Activated T-cell treated with anti-CD3 and anti-CD28 coated beads for 48 hours (primary cell): ENCODE measurements at places on chromosomes 4 and X.
A peak's percentile ranks its signal among the peaks of the same experiment; 100 is the strongest.

DNA sequence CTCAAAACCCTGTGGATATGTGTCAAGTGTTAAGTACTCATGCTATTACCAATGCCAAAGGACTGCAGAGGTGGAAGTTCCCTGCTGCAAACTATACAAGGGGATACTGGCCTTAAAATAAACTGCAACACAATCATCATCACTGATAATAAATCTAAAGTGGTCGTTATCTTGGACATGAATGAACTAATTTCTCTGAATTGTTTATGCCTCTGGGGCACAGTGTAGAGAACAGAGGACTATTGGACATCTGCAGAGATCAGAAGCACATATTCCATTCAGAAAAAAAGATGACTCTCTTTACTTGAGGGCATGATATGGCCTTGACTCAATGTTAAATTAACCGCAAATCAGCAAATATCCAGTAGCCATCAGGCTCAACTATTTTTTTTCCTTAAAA lies 542.6 kb upstream of the IGFBP7 start:
- DNase-seq: no peak

GRCh38 chr4:140888054-140888453 lies 131.9 kb upstream of the TBC1D9 start:
- DNase-seq: no peak

DNA sequence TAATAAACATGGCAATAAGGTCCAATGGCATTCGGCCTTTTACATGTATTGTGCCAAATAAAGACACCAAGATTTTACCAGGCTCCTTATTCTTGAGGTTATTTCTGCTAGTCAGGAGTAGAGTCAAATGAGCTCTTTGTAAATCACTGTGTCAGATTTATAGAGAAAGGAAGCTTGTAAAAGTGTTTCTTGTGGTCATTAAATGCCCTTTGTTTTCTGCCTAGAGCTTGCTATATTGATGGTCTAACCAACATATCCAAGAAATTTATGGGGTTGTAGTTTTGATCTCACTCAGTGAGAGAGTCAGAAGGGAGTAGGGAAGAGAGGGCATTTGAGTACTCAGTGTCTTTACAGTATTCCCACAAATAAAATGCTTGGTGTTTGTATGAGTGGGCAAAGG lies 86.2 kb upstream of the FRMPD4 start:
- no peak for DNase-seq

DNA sequence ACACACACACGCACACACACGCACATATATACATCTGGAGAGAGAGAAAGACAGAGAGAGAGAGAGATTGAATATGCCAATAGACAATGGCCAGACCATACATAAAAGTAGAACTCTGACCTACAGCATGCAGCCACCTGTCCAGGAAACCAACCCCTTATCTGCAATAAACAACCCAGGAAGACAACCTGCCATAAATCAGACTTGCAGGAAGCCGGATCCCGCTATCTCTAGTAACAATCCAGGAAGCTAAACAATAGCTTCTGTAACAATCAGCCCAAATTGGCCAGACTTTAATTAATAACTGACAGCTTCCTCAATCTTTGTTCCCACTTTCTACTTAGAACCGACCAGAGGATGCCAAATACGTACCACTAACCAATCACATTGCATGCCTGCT lies 173.2 kb downstream of the LDB2 start:
- no peak for DNase-seq

GRCh38 chr4:93617606-93618005 lies 210.9 kb upstream of the ATOH1 start:
- no peak for DNase-seq

- no peak for DNase-seq
Observed at GRCh38 chr4:36206603-36207311, 37.6 kb downstream of the ARAP2 start.

- DNase-seq: no peak
Observed at GRCh38 chr4:139756391-139757180, 91.0 kb downstream of the MGST2 start.

DNA sequence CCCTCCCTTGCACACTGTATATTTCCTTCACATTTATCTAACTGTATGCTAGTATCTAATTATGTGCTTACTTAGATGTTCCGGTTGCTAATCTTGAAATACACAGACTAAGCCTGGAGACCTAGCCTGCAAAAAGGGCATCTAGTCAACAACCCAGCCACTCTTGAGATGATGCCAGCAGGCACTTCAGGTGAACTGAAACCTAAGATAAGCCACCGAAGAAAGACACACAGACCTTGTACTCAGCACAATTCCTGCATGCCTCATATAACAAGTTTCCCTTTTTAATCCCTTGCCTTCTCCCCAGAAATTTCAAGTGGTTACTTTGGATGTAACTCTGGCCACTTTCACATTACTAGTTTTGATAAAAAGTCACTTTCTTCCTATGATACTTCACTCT lies 2506.6 kb downstream of the ARAP2 start:
- no peak for DNase-seq

- no peak for DNase-seq
Observed at GRCh38 chrX:48530736-48531135, 8.8 kb upstream of the TBC1D25 start.

DNA sequence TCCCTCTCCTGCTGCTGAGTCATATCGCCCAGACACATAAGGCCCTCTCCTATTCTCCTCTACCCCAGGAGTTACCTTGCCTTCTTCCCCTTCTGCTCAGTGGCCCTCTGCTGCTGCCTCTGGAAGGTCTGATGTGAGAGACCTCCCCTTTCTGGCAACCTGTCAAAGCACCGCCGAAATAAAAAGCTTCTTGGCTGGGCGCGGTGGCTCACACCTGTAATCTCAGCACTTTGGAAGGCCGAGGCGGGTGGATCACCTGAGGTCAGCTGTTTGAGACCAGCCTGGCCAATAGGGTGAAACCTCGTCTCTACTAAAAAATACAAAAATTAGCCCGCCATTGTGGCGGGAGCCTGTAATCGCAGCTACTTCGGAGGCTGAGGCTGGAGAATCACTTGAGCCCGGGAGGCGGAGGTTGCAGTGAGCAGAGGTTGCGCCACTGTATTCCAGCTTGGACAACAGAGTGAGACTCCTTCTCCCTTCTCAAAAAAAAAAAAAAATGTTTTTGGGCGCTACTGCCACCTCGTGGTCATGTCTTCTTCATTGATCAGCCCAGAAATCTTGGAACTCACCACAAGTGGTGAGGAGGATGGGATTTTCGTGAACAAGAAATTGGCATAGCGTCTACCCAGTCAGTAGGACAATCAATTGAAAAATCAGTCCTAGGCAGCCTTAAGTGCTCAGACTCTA lies 8.6 kb upstream of the ZXDA start:
- no peak for DNase-seq

- DNase-seq: peak; percentile 26
Observed at GRCh38 chrX:70262952-70263567, 3.1 kb upstream of the P2RY4 start.

- no peak for DNase-seq
Observed at GRCh38 chr4:164943192-164943591, 34.3 kb downstream of the TRIM61 start.

DNA sequence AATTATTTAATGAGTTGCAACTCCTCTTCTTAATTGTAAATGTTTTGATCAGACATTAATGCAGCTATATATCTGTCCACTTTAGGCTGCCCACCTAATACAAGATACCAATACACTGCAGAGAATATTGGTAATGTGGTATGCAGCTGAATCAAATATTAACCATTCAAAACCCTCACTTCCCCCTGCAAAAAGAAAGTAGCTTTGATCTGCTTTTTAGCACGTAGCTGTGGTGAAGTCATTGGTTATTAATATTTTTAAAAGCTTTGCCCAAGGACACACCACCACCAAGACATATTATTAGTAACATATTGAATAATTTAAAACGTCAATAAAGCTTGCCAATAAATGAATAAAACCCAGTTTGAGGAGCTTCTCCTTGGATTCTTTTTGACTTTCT lies 28.6 kb upstream of the CYP2U1 start:
- DNase-seq: no peak

DNA sequence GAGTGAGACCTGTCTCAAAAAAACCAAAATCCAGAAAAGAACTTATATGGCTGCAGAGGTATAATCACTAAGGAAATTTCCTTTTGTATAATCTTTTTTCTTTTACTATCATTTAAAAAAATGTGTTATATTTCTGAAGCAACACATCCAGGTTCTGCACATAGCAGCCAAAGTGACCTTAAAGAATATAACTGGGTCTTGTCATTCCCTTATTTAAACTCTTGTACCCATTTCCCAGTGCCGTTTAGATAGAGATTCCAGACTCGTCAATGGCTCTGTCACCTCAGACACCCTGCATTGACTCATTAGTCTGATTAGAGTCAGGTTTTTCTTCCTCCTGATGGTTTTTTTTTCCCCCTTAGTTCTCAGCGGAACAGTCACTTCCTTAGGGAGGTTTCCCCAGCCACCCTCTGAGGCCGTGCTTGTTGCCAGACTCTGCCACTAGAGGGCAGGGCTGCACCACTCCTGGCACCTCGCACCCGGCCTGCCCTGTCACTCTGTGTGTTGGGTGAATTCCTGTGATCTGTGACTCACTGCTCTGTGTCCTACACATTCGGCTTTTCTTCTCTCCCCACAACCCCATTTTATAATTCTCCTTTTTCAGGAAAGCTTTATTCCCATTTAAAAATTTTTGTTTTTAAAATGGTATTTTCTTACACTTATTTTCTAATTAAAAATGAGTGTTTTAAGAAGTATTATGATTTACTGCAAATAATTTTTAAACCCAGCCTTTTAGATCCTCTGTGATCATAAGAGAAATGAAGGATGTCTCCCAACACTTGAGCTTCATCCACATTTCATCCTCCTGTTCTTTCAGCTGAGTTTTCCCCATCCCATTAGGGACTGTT lies 32.1 kb downstream of the HTT start:
- peak; percentile 89 for DNase-seq

- no peak for DNase-seq
Observed at GRCh38 chr4:53011259-53011905, 149.3 kb downstream of the RASL11B start.

- DNase-seq: no peak
Observed at GRCh38 chr4:16212138-16212782, 14.0 kb downstream of the TAPT1 start.

- no peak for DNase-seq
Observed at GRCh38 chr4:123555807-123556273, 159.2 kb downstream of the SPRY1 start.

DNA sequence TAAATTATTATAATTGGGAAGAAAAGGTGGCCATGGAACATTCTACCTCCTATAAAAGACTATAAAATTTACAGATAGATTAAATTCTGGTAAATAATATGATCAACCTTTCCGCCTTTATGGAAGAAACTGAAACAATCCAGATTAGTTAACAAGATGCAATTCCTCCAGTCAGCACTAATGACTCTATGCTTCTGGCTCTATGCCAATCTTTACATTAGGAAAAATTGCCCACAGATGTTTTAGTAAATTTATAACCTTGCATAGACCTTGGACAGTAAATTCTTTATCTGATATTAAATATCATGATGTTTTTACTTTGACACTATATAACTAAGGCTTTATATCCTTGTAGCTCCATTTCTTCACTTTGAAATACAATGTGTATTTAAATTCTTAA lies 2302.5 kb downstream of the ARAP2 start:
- no peak for DNase-seq

GRCh38 chrX:112841114-112841819 lies 636 bp upstream of the AMOT start:
- peak; percentile 59 for DNase-seq

GRCh38 chr4:174996079-174996478 lies 77.9 kb downstream of the ADAM29 start:
- DNase-seq: no peak

- no peak for DNase-seq
Observed at GRCh38 chr4:83772685-83773084, 236.8 kb downstream of the GPAT3 start.

- DNase-seq: no peak
Observed at GRCh38 chr4:10599574-10599973, 85.0 kb downstream of the CLNK start.

GRCh38 chr4:145861336-145862318 lies 77.0 kb downstream of the ZNF827 start:
- no peak for DNase-seq
